ENCODE measurements at places on chromosomes 6 and 20. TPM values are rescaled to one million over a fixed set of nuclear protein-coding genes. Genes with fewer than 3 reads are reported as not detected.

The DNAH8 gene
- not detected for total RNA-seq

DNA sequence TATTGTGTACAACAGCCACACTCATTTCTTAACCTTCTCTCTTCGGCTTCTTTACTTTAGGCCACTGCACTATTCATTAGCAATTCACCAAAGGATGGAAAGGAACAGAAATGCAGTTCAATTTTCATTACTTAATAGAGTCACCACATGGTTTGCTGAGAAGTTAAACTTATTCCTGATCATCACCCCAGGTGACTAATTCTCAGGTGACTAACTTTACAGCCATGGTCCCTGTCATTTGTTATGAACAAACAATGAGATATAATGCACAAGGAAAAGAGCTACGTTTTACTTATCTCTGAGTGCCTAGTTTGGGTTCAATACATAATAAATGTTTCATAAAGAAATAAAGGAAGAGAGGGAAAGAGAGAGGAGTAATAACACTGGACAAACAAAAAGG lies 45.8 kb upstream of the DST start:
- DNase-seq, result no peak

GRCh38 chr6:160141001-160141726 lies 19.5 kb downstream of the SLC22A1 start:
- DNase-seq, result no peak

The PRPH2 gene
- not detected for total RNA-seq

DNA sequence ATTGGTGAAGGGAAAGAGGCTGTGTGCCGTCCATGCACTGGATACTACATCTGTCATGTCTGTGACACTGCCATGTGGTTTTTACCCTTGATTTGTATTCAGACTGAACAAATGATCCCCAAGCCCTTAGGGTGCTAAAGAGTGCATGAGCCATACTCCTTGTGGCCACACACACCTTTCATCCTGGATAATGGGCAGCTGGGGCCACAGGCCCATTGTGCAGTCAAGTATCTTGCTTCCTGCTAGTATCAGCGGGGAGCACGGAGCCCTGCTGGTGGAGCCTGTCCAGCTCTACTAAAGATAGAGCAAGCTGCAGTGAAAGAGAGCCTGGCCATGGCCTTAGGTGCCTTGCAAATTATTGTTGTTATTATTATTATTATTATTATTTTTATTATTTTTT lies 75.1 kb downstream of the SLX4IP start:
- DNase-seq, result no peak

- DNase-seq, result peak; percentile 46
These were observed 12.0 kb downstream of the LRP11 start for GRCh38 chr6:149852180-149852579.

- DNase-seq, result peak; percentile 47
These were observed 52.5 kb downstream of the SSR1 start for GRCh38 chr6:7260291-7261031.

DNA sequence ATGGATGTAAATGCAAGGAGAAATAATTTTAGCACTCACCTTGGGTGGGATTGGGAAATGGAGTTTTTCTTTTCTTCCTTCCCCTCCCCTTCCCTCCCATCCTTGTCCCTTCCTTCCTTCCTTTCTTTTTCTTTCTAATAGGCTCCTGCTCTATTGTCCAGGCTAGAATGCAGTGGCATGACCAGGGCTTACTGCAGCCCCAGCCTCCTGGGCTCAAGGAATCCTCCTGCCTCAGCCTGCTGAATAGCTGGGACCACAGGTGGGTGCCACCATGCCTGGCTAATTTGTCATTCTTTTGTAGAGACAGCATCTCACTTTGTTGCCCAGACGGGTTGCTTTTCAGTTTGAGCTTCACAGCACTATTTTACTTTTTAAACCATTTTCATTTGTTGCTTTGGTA lies 21.5 kb upstream of the ATRN start:
- no peak for DNase-seq

The GRM1 gene
- 0.15 TPM for total RNA-seq

GRCh38 chr6:169371344-169372127 lies 117.9 kb upstream of the THBS2 start:
- DNase-seq, result no peak

GRCh38 chr6:138509371-138509770 lies 10.1 kb upstream of the NHSL1 start:
- peak; percentile 53 for DNase-seq

The EHMT2 gene
- 37.5 TPM for total RNA-seq

The BPIFB4 gene
- not detected for total RNA-seq

- DNase-seq, result no peak
These were observed 159.9 kb upstream of the PCSK2 start for GRCh38 chr20:17066902-17067301.

DNA sequence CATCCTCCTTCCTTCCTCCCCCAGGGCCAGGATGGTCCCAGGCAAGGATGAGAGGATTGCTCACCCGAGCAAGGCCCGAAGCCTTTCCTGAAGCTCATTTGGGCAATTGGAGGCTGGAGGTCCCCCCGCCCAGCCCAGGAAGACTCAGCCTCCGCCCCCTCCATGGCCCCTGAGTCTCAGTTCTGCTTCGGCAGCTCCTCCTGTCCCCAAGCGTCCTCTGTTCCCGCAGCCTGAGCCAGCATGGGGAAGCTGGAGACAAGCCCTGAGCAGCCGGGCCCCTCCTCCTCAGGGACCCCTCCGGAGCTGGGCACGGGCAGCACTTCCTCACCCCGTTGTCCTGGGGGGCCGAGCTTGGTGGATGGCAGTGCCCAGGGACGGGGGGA lies 26.0 kb downstream of the SLC17A9 start:
- DNase-seq, result no peak

GRCh38 chr6:102848210-102848609 lies 1454.7 kb downstream of the GRIK2 start:
- DNase-seq, result no peak

DNA sequence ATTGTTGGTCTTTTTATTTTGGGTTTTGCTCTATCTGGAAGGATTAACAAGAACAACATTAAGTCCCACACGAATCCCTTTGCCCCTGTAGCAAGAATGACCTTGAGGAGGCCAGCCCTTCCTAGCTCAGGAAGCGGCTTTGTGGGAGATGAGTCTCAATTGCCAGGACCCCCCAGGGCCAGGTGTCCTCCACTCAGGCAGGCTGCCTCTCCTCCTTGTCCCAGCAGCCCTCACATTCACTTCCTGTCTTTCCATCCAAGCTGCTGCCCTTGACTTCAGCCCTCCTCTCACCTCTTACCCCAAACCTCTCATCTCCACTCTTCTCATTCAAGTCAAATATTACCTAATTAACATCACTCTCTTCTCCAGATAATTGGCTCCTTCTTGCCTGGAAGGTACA lies 22.6 kb upstream of the SYNDIG1 start:
- no peak for DNase-seq

- DNase-seq, result no peak
These were observed 316.9 kb downstream of the QKI start for GRCh38 chr6:163731215-163732013.

GRCh38 chr6:122381494-122382265 lies 17.8 kb upstream of the HSF2 start:
- no peak for DNase-seq

DNA sequence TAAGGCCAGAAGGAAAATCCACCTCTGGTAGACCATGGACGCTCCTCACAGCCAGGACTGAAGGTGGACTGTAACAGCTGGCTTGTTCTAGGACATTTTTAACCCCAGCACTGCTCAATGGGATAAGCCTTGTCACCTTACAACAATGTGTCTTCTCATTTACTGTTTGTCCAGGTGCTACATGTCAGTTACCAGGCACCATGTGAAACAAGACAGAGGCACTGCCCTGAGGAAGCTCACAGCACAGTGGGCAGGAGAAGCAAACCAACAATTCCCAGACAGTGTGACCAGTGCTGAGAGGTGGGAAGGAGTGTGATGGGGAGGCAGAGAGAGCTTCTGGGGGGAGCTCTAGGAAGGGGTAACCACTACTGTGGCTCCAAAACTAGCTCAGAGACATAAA lies 10.7 kb downstream of the SNHG17 start:
- no peak for DNase-seq

DNA sequence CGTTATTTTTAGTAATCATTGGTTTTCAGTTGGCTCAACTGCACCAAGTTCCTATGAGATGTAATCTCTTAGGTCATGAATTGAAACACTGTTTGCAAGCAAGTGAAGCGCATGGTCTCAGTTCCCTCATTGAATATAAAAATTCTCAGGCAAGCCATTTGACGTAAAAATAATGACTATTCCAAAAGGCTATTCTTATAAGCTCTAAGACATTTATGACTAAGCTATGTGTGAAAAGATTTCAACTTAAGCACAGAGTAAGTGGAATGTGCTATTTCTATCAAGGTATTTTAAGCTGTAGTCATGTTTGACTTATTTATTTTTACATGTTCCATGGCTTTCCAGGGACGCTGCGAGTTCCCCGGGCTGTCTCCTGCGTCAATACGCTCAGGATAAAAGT lies 248.5 kb downstream of the THBS2 start:
- no peak for DNase-seq

GRCh38 chr6:150355932-150356331 lies 12.9 kb upstream of the IYD start:
- DNase-seq, result no peak

The NDRG3 gene
- total RNA-seq, result 24.7 TPM

The HFE gene
- total RNA-seq, result 5.6 TPM

The VGLL2 gene
- not detected for total RNA-seq

The ARMC12 gene
- total RNA-seq, result 0.29 TPM

The CRISP3 gene
- total RNA-seq, result 0.73 TPM

DNA sequence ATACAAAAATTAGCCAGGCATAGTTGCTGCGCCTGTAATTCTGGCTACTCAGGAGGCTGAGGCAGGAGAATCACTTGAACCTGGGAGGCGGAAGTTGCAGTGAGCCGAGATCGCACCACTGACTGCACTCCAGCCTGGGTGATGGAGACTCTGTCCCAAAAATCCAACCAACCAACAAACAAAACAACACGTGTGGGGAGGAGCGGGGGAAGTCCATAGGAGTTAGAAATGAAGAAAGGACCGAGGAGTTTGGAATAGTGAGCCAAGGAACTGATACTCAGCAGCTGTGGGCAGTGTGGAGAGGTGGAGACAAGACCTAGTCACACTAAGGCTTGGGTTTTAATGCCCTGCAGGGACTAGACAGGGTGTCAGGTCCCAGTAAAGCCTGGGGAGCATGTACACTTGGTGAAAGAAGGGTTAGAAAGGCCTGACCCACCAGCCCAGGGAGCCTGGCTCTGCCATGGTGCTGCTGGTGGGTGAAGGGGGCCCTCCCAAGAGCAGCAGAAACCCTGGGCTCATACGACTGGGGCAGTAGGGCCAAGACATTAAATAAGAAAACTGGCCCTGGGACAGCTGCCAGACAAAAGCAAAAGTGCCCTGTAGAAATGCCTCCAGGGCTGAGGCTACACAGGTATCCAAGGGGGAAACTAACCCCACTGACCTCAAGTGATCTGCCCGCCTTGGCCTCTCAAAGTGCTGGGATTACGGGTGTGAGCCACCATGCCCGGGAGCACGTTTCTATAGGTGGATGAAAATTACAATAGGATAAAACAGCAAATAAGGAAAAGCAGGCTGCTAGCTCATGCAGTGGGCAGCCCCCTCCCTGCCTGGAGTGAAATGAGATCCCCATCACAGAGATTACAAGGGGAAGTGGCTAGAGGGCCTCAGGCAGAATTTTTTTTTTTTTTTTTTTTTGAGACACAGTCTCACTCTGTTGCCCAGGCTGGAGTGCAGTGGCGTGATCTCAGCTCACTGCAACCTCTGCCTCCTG lies 58.0 kb downstream of the MYH7B start:
- DNase-seq, result no peak

DNA sequence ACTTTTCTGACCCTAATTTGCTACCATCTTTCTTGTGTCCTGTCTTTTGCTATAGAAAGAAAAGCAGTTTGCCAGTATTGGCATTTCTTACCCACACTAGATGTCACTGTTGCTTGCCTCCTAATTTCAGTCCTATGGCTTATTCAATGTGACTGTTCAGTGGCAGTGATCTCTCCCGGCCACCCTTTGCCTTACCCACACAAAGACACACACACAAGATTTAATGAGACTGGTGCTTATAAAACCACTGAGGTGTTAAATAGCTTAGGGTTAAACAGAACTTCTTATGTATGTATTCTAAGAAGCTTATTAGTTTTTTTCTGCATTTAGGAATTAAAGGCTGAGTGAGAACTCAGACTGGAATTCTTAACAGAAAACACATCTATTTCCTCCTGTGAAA lies 233.6 kb upstream of the ASCC3 start:
- no peak for DNase-seq

The LRRN4 gene
- 20.8 TPM for total RNA-seq

DNA sequence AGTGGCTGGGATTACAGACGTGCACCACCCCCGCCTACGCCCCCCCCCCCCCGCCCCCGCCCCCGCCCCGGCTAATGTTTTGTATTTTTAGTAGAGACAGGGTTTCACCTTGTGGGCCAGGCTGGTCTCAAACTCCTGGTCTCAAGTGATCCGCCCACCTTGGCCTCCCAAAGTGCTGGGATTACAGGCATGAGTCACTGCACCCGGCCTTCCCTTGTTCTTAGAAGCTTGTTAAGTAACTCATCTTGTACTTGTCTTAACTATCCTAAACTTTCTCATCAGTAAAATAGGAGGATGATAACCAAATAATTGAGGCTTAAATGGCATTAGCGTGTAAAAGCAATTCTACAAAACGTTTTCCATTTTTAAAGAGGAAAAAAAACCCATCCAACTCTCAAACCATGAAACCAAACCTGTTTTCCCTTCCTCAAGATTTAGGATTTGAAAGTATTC lies 4.2 kb downstream of the CDYL start:
- no peak for DNase-seq

The CST4 gene
- not detected for total RNA-seq

DNA sequence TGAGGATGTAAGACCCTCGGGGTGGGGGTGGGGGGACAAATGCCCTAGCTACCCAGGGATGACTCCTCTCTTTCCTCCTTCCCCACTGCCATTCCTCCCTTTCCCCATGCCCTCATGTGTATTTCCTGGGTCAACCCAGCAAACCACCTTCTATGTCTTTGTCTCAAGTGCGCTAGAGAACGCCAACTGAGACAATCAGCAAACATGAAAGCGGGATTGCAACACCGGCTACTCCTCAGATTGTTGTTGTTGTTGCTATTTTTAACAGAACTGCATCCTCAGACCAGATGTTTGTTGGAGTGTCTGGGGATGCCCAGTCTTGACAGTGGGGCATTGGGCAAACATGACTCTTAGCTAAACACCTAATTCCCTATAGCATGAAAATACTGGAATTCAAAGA lies 39.3 kb upstream of the HIVEP1 start:
- no peak for DNase-seq

- no peak for DNase-seq
These were observed 15.2 kb downstream of the CHMP4B start for GRCh38 chr20:33826270-33826897.

GRCh38 chr20:40008177-40008576 lies 680.9 kb downstream of the MAFB start:
- DNase-seq, result no peak

The MATN4 gene
- 1.6 TPM for total RNA-seq

The GSTA3 gene
- total RNA-seq, result not detected

- DNase-seq, result no peak
These were observed 19.8 kb downstream of the BFSP1 start for GRCh38 chr20:17511401-17511800.

GRCh38 chr6:96611342-96611991 lies 48.5 kb downstream of the FHL5 start:
- DNase-seq, result no peak

The CLPSL2 gene
- total RNA-seq, result 2.3 TPM

GRCh38 chr6:14811775-14812428 lies 434.0 kb upstream of the JARID2 start:
- no peak for DNase-seq
